RPMI7951 (cell line): ENCODE measurements at places on chromosomes 3 and 15. TPM values are rescaled to one million over a fixed set of nuclear protein-coding genes. Genes with fewer than 3 reads are reported as not detected.

DNA sequence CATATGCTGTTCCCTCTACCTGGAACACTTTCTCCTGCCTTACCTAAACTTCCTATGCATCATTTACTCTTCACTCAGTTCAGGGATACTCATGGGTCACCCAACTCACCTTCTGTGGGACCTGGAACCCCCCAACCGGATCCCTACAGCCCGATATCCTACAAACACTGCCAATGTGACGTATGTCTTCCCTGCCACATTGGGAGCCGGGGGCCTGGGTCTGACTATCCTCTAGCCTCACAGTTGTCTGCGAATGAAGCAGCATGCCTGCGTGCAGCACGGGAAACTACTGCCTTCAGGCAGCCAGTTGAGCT lies 405 bp downstream of the NPRL2 start:
- no peak for DNase-seq

Gene NAALADL2
- 0.36 and 0.78 TPM in 2 replicates for total RNA-seq

Gene SKOR1
- not detected in 2 replicates for total RNA-seq

Gene GATM
- 0.68 and 1.4 TPM in 2 replicates for total RNA-seq

DNA sequence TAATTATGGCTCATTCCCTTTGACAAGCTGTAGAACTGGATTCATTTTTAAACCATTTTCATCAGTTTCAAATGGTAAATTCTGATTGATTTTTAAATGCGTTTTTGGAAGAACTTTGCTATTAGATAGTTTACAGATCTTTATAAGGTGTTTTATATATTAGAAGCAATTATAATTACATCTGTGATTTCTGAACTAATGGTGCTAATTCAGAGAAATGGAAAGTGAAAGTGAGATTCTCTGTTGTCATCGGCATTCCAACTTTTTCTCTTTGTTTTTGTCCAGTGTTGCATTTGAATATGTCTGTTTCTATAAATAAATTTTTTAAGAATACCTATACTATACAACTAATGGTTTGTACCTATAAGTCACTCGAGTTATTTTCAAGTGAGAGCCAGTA lies 62.7 kb downstream of the PXYLP1 start:
- DNase-seq: peak; percentile 19

Gene DAPK2
- under 0.01 and 0.49 TPM in 2 replicates for total RNA-seq

DNA sequence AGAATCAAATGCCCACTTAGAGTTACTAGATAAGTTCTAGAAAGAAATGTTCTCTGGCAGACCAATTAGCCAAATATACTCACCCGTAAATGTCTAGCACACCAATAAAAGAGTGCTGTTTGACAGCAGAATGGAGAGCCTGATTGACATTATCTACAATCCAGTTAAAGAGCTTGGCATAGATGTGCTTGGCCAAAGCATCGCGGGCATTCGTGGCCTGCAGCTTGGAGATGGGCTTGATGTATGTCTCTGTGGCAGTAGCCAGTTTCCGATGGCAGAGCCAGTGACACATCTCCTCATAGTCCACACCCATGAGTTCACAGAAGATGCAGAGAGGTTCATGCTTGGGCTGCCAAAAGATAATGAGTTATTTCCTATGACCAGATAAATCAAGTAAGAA lies 101.5 kb upstream of the MYO5C start:
- no peak for DNase-seq

DNA sequence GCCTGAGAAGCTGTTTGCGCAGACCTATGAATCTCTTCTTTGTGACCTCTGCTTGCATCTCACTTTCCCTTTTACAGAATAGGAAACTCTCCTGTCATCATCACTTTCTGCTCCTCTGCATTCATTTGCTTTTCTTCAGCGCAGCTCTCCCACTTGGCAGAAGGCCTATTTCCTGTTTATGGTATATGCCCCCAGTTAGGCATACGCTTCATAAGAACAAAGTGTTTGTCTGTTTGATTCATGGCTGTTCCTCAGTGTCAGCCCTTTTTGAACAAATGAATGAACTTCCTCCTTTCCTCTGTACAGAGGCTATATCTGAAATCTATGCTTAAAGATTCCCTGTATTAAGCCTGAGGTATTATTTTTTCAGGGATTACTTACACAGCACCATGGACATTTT lies 1216.9 kb upstream of the GBE1 start:
- no peak for DNase-seq

Gene HLTF
- total RNA-seq: 89.6 and 92.8 TPM in 2 replicates

- DNase-seq: peak; percentile 77
These were observed at the start of gene PLSCR4 for GRCh38 chr3:146250449-146251382. TSS of gene PLSCR4 (minus strand) at chr3:146251105. CDS start at chr3:146222071, 29,034 bp downstream.

GRCh38 chr3:151024339-151024738 lies 51.8 kb upstream of the CLRN1 start:
- no peak for DNase-seq
